ENCODE measurements at places on chromosomes 3 and 15. TPM values are rescaled to one million over a fixed set of nuclear protein-coding genes. Genes with fewer than 3 reads are reported as not detected.
A peak's percentile ranks its signal among the peaks of the same experiment; 100 is the strongest.

Gene CD80
- total RNA-seq = not detected

DNA sequence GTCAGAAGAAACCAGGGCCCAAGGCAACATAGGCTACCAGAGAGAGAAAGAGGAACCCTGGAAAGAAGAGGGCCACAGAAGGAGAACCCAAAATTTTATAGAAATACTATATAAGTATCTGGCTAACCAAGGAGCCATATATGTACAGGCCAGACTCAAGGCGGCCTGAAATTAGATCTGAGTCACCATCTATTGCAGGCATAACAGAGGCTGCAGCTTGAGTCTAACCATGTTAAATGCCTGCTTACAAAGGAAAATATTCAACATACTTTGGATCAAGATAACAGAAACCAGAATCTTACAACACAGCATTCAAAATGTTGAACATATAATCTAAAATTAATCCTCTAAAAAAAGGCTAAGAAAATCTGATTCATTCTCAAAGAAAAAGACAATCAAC is 23.1 kb downstream of the IGSF11 start:
- DNase-seq = no peak

DNA sequence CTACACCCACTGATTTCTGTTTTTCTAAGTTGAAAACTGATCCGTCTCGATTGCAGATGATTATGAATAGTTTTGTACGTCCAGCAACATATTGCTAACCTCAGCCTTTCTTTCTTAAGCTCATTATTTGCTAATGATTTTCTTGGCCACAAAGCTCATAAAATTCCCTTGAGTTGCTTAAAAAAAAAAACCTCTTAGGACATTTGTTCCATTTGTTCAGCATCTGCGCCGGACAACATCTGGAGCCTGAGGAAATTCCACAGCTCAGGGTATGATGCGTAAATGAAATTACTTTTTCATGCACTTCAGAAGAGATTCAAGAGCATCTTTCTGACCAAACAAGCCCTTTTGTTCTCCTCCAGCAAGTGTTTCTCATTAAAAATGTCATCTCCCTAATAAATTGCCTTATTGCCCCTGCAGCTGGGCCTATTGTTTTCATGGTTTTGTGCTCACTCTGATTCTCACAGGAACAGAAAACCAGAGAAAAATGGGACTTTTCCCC is 249.1 kb upstream of the MCTP2 start:
- peak; percentile 39 for DNase-seq

Gene PLA2G4B
- total RNA-seq = 3.8 TPM

DNA sequence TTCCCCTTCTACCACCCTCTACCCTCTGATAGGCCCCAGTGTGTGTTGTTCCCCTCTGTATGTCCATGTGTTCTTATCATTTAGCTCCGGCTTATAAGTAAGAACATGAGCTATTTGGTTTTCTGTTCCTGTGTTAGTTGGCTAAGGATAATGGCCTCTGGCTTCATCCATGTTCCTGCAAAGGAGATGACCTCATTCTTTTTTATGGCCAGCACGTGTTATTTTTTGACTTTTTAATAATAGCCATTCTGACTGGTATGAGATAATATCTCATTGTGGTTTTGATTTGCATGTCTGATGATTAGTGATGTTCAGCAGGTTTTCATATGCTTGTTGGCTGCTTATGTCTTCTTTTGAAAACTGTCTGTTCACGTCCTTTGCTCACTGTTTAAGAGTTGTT is 63.1 kb upstream of the NPHP3 start:
- no peak for DNase-seq

GRCh38 chr3:11155341-11156025 is 1.2 kb downstream of the HRH1 start:
- DNase-seq = peak; percentile 67

DNA sequence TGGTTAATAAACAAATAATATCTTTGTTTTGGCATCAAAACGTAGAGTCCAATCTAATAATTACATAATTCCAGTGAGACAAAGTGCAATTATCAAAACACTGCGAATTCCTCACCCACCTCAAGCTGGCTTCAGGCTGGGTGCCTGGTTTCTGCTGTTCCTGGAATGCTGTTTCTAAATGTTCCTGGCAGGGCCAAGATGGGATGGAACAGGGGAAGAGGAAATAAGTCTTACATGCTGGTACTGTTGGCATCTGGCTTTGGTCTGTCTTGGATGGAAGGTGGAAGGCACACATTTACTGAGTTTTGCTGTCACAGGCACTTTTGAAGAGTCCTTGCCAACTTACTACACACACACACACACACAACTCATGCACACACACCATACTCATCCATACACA is 101.9 kb upstream of the SLCO3A1 start:
- no peak for DNase-seq

GRCh38 chr3:66423791-66424190 is 77.0 kb downstream of the LRIG1 start:
- DNase-seq = no peak

Gene AADAC
- not detected for total RNA-seq

- peak; percentile 53 for DNase-seq
These were observed 9.2 kb upstream of the ATP8B4 start for GRCh38 chr15:50128266-50128665.

GRCh38 chr3:188037965-188038581 is 115.9 kb upstream of the LPP start:
- DNase-seq = no peak

- DNase-seq = no peak
These were observed 12.9 kb upstream of the SNRK start for GRCh38 chr3:43273416-43273815.

Gene CRABP1
- total RNA-seq = not detected

Gene ANKRD63
- total RNA-seq = not detected

Gene LDHAL6B
- not detected for total RNA-seq
